Ureter (tissue), 1 donor: ENCODE measurements at places on chromosomes 3 and 15. TPM values are rescaled to one million over a fixed set of nuclear protein-coding genes. Genes with fewer than 3 reads are reported as not detected.

DNA sequence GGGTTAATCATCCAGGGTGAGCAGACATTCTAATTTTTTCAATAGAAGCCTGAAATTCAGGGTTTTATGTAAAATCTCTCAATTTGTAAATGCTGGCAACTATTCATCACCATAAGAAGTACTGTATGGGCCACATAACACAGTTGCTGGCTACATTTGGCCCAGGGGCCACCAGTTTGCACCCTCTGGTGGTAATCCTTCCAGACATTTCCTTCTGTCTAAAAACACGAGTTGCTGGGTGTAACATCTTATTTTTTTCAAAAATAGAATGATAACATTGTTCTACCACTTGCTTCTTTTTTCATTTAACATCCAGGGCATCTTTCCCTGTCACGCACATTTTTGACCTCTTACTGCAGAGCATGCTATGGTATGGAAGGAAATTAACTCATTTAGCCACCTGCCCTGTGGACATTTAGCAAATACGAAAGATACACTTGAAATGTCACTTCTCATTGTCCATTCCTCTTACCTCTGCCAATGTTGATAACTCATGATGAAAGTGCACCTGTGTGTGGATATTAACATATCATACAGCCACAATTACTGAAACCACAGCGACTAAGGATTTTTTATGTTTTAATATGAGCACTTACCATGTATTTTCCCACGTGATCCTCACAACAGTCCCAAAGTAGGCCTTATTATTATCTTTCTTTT, 117.5 kb upstream of the ARHGEF3 start:
- no peak for DNase-seq

DNA sequence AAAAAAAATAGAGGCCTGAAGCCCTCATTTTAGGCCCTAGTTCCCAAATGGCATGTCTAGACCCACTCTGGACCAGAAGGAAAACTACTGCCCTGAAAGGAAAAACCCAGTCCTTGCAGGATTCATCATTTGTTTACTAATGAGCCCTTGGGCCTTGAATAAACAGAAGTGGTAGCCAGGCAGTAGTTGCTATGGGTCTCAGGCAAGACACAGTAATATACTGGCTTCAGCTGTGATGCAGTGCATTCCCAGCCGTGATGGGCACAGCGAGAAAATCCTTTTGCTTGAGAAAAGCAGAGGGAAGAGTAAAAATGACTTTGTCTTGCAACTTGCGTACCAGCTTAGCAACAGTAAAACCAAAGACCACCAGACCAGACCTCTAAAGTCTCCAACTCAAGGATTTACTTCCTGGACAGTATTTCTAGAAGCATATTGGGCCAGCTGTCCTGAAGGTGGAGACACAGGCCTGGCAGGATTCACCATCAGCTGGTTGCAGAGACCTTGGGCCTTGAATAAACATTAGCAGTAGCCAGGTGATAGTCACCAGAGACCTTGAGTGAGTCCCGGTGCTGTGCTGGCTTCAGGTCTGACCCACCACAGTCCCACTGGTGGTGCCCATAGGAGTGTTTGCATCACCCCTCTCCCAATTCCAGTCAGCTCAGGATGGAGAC, 208.3 kb upstream of the SLITRK3 start:
- no peak for DNase-seq

GRCh38 chr15:87487484-87487883, 769.1 kb downstream of the NTRK3 start:
- DNase-seq: no peak

DNA sequence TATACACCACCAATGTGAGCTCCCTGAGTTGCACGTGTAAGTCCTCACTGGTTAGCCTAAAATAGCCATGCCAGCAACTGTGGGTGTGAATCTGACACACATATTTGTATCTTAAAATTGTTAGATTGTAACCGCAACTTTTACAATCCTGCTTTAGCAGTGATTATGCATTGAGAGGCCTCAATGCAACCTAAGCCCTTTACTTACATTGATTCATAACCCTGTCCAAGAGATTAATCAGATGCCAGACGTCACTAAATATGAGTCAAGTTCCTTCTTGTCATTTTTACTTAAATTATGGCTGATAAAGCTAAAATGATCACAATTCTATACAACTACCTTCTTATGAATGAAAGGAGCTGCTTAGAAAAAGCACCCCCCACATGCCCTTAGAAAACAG, 46.9 kb downstream of the IL17RD start:
- DNase-seq: no peak

GRCh38 chr15:32701863-32702262, 15.9 kb upstream of the GREM1 start:
- DNase-seq: no peak

- no peak for DNase-seq
Observed at GRCh38 chr3:52930748-52931147, 33.4 kb upstream of the STIMATE start.

GRCh38 chr3:59758672-59759071, 708.8 kb upstream of the CFAP20DC start:
- no peak for DNase-seq

KLHL40 gene
- not detected for total RNA-seq

MITF gene
- total RNA-seq: 28.0 TPM

SERPINI1 gene
- 2.8 TPM for total RNA-seq

ATP8B4 gene
- 29.2 TPM for total RNA-seq

XYLB gene
- total RNA-seq: 19.3 TPM

NOP10 gene
- total RNA-seq: 120 TPM
